Effector CD4-positive, alpha-beta T cell (primary cell): ENCODE measurements at places on chromosomes 11 and 22.

DNA sequence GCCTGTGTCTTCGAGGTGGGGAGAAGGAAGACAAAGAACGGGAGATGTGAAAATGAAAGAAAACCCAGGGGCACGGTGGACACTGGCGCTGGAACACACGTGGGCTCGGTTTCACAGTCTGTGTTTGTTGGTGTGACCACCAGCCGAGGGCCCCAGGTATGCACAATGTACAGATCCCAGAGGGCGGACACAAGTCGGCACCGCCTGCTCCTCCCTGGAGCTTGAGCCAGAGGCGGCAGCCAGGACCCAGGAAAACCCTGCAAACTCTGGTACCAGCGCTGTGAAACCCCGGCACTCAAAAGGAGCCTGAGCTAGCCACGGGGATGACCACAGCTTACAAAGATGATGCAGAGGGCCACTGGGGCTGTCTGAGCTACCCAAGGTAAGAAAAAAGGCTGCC lies 105.0 kb downstream of the SHANK2 start:
- no peak for DNase-seq

GRCh38 chr11:34730544-34731295 lies 109.8 kb downstream of the EHF start:
- no peak for DNase-seq

GRCh38 chr11:44775366-44775984 lies 48.7 kb downstream of the TSPAN18 start:
- peak; percentile 37 for DNase-seq

DNA sequence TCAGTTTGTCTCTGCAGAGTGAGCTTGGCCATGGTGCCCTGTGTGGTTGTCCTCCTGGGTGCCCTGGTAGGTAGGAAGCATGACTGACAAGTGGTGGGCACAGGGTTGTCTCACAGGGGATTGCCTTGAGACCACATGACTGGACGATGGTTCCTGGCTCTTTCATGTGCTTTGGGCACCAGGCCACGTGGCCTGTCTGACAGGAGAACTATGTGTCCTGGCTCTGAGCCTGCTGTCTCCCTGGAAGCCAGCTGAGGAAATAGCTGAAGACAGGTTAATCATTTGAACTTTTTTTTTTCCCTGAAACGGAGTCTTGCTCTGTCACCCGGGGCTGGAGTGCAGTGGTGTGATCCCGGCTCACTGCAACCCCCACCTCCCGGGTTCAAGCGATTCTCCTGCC lies 93.2 kb downstream of the LDLRAD3 start:
- DNase-seq = no peak

GRCh38 chr11:100647861-100648260 lies 39.2 kb upstream of the ARHGAP42 start:
- no peak for DNase-seq

DNA sequence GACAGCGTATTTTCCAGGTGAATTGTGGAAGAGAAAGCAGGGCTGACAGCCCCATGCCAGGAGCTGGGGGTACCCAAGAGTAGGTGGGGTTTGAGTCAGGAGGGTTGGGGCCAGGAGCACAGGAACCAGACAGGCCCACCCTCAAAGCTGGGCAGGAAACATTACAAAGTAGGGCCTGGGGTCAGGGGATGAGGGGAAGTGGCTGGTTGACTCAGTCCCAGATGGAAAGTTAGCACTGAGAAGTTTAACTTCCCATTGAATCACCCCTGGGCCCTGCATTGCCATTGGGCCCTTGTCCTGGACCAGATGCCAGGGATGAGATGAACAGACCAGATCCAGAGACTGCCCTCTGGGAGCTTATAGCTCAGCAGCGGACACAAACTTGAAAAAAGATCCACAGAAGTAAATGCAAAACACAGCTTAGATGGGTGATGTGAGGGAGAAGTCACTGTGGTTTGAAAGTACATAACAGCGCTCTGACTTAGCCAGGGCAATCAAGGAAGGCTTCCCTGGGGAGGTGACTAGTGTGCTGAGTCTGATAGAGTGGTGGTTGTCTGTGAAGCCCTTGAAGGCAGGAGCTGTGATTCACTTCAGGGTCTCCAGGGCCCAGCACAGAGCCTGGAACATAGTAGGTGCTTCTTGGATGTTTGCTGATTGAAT lies 2.2 kb downstream of the MAFF start:
- DNase-seq = no peak
